ENCODE measurements at places on chromosomes 7 and 10. TPM values are rescaled to one million over a fixed set of nuclear protein-coding genes. Genes with fewer than 3 reads are reported as not detected.

The PGAM2 gene
- polyA plus RNA-seq: 231 TPM

The HOXA2 gene
- polyA plus RNA-seq: 7.4 TPM

The SAP25 gene
- 1.5 TPM for polyA plus RNA-seq

The LMOD2 gene
- 166 TPM for polyA plus RNA-seq

DNA sequence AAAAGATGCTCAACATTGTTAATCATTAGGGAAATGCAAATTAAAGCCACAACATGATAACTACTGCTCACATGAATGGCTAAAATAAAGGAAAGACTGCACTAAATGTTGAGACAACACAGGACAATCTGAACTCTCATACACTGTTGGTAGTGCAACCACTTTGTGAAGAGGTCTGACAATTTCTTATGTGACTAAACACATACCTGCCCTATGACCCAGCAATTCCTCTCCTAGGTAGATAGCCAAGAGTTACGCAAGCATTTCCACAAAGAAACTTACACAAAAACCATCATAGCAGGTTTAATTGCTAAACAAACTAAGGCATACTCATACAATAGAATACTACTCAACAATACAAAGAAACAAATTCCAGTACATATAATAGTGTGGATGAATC is 41.8 kb upstream of the HERPUD2 start:
- DNase-seq: no peak

GRCh38 chr10:28169525-28169924 is 133.3 kb downstream of the MPP7 start:
- DNase-seq: no peak

- DNase-seq: no peak
These were observed 234.0 kb downstream of the SEMA3E start for GRCh38 chr7:83414947-83415346.

- no peak for DNase-seq
These were observed 36.8 kb downstream of the PPIF start for GRCh38 chr10:79383974-79384606.

DNA sequence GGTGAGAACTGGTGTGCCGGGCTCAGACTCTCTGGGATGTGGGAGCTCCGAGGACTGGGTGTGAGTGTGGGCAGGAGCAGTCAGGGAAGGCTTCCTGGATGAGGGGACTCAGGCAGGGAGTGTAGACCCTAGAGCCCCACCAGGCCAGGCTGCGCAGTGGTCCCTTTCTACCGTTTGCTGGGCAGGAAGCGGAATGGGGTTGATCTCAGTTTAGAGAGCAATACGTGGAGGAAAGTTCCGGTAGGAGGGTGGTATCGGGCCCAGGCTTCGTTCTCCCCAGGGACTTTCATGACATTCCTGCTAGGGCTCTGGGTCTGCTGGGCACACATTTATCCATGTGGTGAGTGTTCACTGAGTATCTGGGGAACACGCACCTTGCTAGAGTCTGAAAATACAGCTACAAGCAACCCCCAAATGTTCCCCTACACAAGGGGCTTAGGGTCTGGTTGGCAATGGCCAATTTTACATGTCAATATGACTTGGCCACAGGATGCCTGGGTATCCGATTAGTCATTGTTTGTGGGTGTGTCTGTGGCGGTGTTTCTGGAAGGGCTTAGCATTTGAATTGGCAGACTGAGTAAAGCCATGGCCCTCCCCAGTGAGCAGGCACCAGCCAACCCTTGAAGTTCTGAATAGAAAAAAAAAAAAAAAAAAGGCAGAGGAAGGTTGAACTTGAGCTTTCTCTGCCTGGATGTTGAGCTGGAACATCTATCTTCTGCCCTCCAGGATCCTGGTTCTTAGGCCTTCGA is 20.8 kb downstream of the GHRHR start:
- no peak for DNase-seq

DNA sequence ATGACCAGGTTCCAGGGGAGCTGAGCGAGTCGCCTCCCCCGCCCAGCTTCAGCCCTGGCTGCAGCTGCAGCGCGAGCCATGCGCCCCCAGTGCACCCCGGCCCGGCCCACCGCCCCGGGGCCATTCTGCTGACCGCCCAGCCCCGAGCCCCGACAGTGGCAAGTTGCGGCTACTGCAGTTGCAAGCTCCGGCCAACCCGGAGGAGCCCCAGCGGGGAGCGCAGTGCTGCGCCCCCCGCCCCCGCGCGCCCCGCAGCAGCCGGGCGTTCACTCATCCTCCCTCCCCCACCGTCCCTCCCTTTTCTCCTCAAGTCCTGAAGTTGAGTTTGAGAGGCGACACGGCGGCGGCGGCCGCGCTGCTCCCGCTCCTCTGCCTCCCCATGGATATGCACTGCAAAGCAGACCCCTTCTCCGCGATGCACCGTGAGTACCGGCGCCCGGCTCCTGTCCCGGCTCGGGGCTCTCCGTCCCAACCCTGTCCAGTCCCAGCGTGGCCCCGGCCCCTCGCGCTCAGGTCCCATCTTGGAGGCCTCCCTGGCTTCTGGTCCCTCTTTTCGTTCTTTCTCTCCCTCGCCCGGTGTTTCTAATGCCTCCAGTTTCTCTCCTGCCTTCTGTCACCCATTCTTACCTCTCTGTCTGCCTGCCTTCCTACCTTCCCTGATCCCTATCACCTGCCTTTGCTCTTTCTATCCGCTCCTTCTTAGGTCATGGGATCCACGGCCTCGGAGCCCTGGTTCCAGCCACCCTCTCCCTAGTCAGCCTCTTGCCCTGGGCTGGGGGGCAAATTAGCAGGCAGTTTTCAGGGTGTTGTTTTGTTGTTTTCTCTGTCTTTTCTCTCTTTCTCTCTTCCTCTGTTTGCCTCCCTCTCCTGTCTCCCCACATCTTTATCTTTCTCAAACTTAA is 751 bp downstream of the PAX2 start:
- DNase-seq: no peak

All from muscle of back (tissue), 13 donors.